ENCODE measurements at places on chromosomes 13 and 19.

DNA sequence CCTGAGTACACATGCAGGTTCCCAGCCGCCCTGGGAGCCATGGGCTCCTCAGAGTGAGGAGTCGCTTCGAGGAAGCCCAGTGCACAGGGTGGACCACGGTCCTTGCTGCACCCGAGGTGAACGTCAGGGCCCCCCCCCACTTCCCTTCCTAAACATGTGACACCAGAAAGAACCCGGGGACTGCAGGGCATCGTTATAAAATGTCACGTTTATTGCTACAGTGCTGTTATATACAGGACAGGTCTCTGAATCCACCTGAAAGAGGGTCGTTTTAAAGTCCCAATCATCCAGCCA is 3.8 kb upstream of the UQCR11 start:
- DNase-seq, result no peak

DNA sequence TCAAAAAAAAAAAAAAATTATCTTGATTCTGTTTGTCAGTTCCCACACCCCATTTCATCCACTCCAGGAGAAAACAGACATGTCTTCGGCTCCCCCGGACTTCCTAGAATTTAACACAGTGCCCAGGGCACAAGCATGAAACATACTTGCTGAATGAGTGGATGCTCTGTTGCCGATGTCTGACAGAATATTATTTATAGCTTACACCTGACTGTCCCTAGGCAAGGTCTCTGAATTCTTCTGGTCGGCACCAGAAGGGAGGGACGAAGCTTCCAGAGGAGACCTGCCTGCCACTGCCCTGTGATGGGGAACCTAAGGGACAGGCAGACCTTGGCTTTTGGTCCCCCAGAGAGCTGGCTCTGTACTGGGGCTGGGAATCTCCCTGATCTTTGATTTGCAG is 43.9 kb upstream of the PEG3 start:
- no peak for DNase-seq

DNA sequence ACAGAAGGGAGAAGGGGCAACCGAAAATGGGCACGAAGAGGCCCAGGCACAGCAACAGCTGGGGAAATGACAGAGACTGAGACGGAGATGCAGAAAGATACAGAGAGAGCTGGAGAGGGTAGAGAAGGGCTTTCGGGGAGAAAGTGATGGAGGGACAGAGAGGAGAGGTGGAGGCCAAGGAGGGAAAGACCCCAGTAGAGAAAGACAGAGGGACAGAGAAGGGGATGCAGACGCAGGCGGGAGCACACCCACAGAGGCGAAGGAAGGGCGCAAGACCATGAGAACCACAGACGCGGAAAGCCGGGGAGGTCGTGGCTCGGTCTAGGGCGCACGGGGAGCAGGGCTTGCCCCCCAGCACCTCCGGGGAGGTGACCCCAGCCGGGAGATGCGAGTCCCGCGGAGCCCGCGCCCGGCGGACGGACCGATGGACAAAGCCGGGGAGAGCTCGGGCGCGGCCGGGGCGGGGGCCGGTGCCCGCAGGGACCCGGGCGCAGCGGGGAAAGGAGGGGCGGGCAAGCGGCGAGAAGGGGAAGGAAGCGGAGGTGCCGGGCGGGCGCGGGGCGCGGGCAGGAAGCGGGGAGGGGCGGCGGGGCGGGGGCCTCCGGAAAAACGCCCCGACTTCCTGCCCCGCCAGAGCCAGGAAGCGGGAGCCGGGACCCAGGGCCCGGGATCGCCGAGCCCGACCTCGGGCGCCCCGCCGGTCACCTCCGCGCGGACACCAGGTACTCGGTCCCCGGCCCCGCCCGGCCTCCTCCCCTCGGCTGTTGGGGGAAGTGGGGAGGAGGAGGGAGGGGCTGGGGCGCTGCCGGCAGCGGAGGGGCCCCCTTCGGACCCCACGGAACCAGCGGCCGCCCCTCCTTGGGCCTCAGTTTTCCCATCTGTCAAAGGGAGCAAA is at the start of gene ARHGEF1:
Gene ARHGEF1, plus strand, starts transcription at position 617 of the 895 bp plus-strand sequence. CDS start 4,899 bp downstream, outside the sequence.
- DNase-seq, result peak; percentile 34

- DNase-seq, result no peak
Observed at GRCh38 chr19:2967972-2968371, 9.4 kb upstream of the TLE6 start.

GRCh38 chr19:3494051-3494450 is 6.4 kb downstream of the DOHH start:
- DNase-seq, result no peak

GRCh38 chr13:37361608-37362007 is 237.0 kb downstream of the POSTN start:
- no peak for DNase-seq

- DNase-seq, result no peak
Observed at GRCh38 chr19:43692877-43693276, 22.9 kb upstream of the PLAUR start.

DNA sequence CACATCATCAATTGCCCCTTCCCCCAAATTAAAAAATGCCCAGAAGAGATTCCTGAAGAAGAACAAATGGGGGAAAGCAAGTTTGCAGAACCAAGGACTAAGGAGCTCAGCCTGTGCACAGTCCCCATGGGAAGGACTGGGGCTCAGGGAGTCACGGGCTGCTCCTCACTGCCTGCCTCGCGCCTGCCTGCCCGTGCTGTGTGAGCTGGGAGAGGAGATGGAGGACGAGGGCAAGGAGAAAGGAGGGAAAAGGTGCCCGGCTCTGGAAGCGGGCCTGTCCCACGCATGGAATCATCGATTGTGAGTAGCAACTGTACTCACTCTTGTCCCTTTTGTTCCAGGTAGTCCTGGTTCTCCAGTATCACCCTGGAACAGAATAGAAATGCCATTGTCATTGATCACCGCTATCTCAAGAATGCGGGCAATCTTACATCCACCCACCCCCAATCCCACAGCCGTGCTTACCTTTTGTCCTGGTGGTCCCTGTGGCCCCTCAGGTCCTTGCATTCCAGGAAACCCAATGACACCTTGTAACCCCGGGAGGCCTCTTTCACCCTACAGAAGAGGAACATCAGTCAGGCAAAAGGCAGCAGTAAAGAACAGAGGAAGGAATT is 93.4 kb downstream of the COL4A1 start:
- no peak for DNase-seq

GRCh38 chr13:21465710-21466160 is 6.6 kb upstream of the ZDHHC20 start:
- DNase-seq, result no peak

GRCh38 chr13:108193806-108194205 is 21.5 kb downstream of the LIG4 start:
- no peak for DNase-seq

DNA sequence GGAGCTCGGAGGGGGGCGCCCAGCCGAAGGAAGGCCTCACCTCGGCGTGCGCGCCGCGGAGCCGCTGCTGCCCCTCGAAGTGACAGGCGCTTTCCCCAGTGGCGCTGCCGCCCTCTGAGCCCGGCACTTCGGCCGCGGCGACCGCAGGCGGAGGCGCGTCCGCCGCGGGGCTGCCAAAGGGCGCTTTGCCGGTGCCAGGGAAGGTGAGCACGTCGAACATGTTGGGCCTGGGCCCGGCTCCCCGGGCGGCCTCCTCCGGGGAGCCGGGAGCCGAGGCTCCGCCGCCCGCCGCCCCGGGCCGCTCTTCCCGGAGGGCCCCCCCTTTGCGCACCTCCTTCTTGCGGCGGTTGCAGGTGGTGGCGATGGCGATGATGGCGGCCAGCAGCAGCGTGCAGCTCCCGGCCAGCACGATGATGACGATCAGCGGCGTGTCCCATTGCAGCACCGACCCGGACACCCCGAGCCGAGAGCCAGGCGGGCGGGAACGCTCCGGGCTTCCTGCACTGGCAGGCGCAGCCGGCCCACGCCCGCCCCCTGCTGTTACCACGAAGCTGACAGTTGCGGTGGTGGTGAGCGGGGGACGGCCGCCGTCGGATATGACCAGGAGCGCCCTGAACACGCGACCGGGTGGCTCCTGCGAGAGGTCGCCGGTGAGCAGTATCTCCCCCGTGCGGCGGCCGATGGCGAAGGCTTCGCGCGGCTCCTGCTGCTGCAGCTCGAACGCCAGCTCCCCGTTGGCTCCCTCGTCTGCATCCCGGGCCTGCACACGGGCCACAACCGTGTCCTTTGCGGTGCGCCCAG is 2.5 kb downstream of the PCDH8 start:
- DNase-seq, result no peak

- no peak for DNase-seq
Observed at GRCh38 chr19:24040621-24041020, 46.4 kb upstream of the ZNF254 start.

DNA sequence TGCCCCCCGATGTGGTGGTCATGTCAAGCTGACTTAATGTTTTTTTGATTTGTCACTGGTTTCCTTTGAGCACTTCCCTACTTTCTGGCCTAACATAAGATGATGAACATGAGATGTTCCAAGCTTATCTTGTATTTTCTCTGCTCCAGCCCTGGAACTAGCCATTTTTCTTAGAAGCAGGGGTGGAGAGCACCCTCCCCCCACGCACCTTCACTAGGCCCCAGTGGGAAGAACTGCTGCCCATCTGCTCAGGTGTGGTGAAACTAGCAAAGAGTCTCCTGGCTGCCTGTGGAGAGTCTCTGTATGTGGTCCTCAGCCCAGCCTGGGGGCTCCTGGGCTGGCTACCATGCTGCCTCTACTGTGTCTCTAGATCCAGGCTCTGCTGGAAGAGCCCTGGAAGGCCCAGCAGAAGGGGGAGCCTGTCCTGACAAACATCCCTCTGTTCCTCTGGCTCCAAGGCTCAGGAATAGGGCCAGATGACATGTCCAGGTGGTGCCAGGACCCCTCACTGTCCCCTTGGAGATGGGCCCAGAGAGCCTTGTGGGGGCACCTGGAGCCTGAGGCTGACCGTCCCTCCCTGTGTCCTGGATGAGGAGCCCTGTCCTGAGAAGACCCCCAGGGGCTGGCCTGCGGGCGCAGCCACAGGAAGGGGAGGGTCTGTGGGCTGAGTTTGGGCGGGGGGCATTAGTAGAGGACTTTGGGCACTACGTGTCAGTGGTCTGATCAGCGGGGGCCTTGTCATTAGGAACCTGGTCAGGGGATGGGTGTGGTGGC is 4.8 kb upstream of the ZNF14 start:
- no peak for DNase-seq

DNA sequence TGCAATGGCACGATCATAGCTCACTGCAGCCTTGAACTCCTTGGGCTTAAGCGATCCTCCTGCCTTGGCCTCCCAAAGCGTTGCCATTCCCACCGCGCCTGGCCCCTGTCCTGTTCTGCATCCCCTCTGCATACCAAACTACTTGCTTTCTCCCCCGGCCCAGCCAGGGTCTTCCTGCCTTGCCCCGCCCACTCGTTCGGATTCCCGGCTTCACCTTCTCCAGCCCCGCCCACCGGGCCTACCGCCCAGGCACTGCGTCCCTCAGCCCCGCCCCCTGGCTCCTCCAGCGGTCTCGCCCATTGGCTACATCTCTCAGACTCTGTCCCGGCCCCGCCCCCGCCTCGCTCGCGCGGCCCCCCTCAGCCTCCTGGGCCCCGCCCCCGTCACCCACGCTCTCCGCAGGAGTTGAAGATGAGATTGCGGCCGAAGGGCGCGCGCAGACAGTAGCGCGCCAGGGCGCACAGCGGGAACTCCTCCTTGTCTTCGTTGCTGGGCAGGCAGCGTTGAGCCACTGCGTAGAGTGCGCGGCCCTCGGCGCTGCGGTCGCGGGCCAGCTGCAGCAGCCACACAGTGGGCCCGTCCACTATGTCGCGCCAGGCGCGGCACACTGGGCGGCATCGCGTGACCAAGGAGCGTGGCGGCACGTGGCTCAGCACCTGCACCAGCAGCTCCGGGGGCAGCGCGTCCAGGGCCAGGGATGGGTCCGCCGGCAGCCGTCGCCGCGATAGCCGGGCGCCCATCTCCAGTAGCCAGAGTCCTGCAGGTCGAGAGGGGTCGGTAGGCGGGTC is 19.0 kb downstream of the MRPS12 start:
- peak; percentile 79 for DNase-seq

DNA sequence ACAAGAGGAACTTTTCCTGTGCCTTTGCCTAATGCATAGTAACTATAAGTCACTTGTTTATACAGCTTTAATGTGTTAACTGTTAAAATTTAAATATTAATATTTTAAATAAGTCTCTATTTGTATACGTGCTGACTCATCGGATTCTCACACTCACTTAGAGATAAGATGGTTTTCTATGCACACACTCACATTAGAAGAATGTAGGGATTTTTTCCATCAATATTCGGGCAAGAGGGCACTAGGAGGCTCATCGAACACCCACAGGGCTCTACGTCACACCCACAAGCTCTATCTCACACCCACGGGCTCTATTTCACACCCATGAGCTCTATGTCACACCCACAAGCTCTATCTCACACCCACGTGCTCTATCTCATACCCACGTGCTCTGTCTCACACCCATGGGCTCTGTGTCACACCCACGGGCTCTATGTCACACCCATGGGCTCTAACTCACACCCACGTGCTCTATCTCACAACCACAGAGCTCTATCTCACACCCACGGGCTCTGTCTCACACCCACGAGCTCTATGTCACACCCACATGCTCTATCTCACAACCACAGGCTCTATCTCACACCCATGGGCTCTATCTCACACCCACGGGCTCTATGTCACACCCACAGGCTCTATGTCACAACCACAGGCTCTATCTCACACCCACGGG is 73.4 kb downstream of the COL4A2 start:
- peak; percentile 91 for DNase-seq

GRCh38 chr19:28039677-28040381 is 1173.1 kb downstream of the UQCRFS1 start:
- DNase-seq, result no peak

GRCh38 chr13:48783181-48783630 is 129.5 kb downstream of the CYSLTR2 start:
- DNase-seq, result peak; percentile 78

- DNase-seq, result peak; percentile 51
Observed at GRCh38 chr19:4972509-4973230, 3.8 kb downstream of the KDM4B start.

DNA sequence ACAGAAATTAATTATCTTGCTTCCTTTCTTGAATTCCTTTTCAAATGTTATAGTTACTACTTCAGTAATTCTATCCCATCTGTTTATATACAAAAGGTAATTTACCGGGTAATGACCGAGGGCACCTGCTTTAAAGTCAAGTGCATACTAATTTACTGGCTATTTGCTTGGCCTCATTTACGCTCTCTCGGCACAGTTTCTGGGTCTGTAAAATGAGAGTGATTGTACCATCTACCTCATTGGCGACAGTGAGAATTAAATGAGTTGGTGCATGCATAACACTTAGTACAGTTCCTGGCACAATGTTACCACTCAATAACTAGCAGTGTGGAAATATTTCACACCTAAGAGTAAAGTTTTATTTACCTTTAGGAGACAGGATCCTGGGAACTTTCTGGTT is 111.6 kb downstream of the GGACT start:
- no peak for DNase-seq

GRCh38 chr19:14473073-14473977 is 1.8 kb downstream of the PTGER1 start:
- DNase-seq, result peak; percentile 19

DNA sequence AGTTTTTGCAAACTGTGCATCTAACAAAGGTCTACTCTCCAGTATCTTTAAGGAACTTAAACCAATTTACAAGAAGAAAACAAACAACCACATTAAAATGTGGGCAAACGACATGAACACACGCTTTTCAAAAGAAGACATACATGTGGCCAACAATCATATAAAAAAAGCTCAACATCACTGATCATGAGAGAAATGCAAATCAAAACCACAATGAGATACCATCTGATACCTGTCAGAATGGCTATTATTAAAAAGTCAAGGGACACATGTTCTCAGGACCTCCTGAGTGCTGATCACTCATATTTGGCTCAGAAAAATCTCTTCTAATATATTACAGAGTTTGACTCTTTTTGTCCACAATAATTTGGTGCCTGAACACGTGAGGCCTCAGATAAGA is 14.2 kb upstream of the LILRB1 start:
- no peak for DNase-seq

GRCh38 chr13:79502859-79503468 is 22.0 kb downstream of the NDFIP2 start:
- no peak for DNase-seq

GRCh38 chr19:18551631-18552030 is 6.0 kb upstream of the KXD1 start:
- no peak for DNase-seq

Data from fibroblast of skin of scalp (primary cell).